ENCODE measurements at places on chromosomes 2 and 18. TPM values are rescaled to one million over a fixed set of nuclear protein-coding genes. Genes with fewer than 3 reads are reported as not detected.

Gene GAREM1
- polyA plus RNA-seq, result 0.69 TPM

DNA sequence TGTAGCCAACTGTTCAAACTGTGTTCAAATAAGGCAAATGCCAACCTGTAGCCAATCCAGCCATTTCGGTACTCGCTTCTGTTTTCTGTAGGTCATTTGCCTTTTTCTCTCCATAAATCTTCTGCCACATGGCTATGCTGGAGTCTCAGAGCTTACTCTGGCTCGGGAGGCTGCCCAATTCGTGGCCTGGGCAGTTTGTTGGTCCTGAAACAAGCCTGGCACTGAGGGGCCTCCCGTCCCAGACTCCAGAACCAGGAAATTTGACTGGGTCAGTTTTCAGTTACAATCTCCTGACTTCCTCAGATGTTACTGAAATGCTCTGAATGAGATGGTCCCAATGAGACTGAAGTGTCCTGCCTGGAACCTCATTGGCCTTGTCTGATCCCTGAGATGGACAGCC is 120.8 kb upstream of the NPAS2 start:
- DNase-seq, result no peak

DNA sequence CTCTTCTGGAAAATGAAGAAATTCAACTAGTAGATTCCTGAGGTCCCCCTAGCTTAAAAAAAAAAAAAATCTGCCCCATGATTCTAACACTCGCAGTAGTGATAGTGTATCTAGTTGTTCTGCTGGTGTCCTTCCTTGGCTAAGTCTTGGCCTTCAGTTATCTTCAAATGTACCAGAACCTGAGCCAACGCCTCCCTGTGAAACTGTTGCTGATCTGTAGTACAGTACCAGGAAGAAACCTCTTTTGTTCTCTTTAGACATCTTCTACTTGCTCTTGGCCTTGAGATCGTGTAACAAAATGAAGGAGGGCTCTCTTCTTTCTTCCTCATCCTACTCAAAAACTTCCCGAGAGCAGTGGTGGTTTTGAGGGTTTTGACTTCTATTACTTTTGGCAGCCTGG is 31.0 kb downstream of the PLEK start:
- no peak for DNase-seq

DNA sequence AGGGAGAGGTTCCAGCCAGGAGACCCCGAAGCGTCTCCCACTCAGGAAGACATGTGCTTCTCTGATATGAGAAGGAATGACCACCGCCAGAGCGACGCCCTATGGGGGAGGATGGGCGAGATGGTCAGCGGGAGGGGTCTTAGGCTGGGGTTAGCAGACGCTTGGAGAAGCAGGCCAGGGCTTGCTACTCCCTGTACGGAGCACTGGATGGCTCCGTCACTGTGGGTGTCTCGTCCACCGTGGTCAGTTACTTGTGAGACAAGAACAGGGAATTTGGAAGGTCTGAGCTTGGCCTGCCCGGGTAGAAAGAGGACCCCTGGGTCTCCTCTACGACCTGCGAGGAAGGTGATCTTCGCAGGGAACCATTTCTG is 39.8 kb downstream of the TMEM18 start:
- no peak for DNase-seq

DNA sequence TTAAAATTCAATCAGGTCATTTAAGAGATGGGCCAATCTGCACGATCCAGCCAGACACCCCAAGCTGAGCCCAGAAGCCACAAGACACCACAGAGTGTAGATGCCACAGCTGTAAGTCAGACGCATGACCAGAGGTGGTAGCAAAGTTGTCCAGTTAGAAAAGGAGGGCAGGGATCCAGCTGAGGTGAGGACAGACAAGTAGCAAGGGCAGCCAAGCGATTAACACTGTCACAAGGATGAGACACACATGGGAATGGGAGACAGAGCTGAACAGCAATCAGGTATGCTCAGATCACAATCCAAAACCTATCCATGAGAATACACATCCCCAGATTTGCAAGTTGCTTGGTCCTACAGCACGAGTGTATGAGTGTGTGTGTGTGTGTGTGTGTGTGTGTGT is 143.4 kb upstream of the STK17B start:
- no peak for DNase-seq

Gene ITPRIPL1
- polyA plus RNA-seq, result 2.6 TPM

DNA sequence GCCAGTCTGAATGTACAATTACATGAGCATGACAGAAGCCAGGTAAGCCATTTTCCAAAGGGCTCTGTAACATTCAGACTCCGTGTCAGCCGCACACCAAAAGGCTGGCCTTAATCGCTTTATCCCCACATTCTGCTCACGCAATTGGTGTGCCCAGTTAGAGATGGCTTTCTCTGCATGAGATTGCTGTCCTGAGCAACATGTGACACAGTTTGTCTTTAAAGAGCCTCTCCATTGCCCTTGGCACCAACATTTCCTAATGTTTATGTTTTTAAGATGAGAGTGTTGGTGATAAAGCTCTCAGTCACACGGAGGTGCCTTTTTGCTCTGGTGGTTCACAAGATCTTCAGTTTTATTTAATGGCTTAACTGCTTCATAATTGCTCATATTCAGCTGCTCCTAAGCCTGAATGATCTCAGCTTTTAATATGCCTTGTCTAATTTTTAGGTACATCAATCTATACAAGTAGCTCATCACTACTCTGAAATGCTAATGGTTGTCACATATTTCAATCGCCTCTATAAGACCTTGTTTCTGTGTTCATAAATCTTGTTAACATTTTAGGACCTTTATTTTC is 164.8 kb upstream of the ACVR2A start:
- no peak for DNase-seq

DNA sequence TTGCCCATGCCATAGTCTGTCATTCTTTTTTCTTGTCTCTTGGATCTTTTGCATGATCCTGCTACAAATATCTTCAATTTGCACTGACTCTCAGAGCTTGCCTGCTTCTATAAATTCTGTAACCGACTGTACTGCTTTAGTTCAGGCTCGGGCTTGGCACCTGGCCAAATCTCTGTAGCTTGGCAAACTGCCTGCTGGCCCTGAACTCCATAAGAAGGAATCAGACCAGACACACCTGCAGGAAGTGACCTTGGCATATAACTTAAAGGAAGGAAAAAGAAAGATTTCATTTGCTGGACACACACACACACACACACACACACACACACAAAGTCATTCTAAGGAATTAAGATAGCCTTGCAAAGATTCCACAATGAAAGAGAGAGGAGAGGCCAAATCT is 291.2 kb upstream of the DDX18 start:
- peak; percentile 5 for DNase-seq

DNA sequence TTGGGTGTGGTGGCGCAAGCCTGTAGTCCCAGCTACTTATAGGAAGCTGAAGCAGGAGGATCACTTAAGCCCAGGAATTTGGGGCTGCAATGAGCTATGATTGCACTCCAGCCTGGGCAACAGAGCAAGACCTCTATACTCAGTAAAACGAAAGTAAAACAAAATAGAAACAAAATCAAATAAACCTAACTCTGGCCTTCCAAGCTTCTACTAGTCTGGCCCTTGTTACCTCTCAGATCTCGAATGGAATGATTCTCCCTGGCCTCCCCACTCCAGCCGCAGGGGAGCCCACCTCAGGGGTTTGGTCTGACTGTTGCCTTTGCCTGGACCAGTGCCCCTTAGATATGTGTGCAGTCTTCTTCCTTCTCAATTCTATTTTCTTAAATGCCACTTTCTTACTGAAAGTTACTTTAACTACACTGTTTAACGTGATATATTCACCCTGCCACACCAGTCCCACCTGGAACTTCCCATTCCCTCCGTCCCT is 160.0 kb upstream of the GCFC2 start:
- no peak for DNase-seq

Gene TMEM17
- 2.0 TPM for polyA plus RNA-seq

Gene YIPF4
- polyA plus RNA-seq, result 4.4 TPM

DNA sequence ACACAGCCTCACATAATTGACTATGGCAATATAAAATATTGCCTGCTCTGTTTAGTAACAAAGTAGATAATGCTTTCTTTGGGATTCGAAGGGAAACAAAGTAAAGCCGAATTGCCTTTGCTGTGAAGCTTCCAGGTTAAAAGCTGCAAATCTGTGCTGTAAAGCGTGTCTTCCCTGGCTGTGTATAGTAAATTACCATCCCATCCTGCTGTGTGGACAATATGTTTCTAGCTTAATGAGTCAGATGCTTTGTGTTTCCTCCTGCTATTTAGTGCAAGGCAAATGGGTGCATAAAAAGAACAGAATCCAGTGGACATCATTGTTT is 265.1 kb downstream of the SOCS6 start:
- DNase-seq, result no peak

Gene IRS1
- polyA plus RNA-seq, result 0.10 TPM

DNA sequence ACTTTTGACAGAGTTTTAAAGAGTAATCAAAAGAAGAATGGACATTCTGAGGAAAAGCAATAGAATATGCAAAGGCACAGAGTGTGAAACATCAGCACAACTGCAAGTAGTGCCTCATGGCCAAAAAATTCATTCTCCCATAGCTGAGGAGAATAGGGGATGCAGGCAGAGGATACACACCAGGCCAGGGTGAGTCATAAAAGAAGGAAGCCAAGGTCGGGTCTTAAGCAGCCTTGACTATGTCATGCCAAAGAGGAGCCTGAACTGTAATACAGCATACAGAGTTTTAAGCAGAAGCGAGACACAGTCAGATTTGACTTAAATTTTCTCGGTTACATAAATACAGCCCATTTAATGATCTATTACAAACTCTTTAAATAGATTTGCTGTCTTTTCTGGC is 165.0 kb downstream of the LNPK start:
- no peak for DNase-seq

Gene ALK
- not detected for polyA plus RNA-seq

- no peak for DNase-seq
Measured at GRCh38 chr2:162011706-162012564, 62.1 kb downstream of the DPP4 start.

DNA sequence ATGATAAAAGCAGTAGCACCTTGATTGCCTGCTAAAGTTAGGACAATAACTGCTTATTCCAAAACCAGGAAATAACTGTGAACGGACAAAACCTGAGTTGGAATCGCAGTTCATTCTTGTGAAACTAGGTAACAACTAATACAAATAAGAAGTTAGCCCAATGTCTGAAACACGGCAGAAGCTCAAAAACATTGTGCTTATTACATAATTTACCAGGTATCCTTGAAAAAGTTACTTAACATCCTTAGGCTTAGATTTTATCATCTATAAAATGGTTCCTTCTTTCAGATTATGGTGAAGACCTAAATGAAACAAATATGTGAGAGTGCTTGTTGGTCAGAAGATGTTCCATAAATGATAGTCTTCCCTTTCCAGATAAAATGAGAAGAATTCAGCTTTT is 32.4 kb downstream of the RTN4 start:
- no peak for DNase-seq

DNA sequence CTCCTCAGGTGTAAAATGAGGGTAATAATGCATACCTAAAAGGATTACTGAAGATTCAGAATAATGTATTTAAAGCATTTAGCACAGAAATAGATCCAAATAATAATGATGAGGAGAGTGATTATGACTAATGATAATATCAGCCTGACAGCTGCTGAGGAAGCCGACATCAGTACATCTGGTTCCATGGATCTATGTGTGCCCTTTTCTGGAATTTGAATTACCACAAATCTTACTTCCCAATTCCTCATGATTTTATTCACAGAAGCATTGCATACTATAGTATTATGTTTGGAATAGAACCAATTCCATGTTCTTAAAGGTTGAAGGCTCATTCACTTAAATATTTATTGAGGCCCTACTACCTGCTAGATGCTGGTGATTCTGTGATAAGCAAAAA is 248.9 kb upstream of the THUMPD2 start:
- no peak for DNase-seq

DNA sequence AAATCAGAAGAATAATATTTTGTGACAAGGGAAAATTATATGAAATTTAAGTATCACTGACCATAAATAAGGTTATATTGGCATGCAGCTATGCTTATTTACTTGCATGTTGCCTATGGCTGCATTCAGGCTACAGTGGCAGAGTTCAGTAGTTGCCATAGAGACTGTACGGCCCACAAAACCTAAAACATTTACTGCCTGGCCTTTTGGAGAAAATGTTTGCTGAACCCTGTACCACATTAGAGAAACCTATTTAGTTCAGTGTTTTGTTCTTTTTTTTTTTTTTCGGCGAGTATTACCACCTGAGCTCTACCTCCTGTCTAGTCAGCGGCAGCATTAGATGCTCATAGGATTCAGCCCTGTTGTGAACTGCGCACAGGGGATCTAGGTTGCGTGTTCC is 163.7 kb downstream of the MCFD2 start:
- no peak for DNase-seq

GRCh38 chr2:5094192-5094591 is 598.0 kb upstream of the SOX11 start:
- DNase-seq, result no peak

DNA sequence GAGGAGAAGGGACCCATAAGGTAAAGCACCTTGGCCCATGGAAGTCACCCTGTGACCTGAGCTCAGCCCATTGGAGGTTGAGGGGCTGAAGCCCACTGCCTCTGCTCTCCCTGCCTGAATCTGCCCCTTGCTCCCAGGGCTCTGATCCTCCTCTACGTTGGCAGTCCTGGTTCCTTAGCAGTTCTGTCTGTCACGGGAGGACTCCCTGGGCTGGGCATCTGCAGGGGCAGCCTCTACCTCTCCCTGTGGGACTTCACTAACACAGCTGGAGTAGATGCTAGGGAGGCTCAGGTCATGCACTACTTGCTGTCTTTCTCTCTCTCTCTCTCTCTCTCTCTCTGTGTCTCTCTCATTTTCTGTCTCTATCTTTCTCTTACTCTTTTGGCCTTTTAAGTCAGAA is 8.7 kb downstream of the GYPC start:
- no peak for DNase-seq

GRCh38 chr2:190718652-190719526 is 70.0 kb downstream of the NAB1 start:
- DNase-seq, result peak; percentile 85

Gene GRP
- not detected for polyA plus RNA-seq

Gene MSH2
- 9.7 TPM for polyA plus RNA-seq

DNA sequence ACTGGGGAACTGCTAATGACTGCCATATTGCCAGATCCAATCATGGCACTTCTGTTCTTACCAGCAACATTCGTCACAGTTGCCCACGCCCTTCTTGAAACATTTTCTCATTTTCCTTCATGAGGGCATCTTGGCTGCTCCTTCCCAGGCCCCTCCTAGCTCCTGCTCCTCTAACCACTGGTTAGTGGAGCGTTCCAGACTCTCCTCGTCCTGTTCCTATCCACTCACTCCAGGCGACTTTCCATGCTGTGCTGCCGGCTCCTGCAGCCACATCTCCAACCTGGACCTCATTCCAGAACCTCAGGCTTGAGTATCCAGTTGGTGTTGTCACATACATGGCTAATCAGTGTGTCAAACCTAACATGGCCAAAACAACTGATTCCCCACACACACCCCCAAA is 1.3 kb upstream of the ADI1 start:
- DNase-seq, result no peak

Gene SERPINB3
- polyA plus RNA-seq, result not detected

GRCh38 chr2:77147153-77147552 is 375.0 kb downstream of the LRRTM4 start:
- no peak for DNase-seq

Gene CROCC2
- not detected for polyA plus RNA-seq

DNA sequence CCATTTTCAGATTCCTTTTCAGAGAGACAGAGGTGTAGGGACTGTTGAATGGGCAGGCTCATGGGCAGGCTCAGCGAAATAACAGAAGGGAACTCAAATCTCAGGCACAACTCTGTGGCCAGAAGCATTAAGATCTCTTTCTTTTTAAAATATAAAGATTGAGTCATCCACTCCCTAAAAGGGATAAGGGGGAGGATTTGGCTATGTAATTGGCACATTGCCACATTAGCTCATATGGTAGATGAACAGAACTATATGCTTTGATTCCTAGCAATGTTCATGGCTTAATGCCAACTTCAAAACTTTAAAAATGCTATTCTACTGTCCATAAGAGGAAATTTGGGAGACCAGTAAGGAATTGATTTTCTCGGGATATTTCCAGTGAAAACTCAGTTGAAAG is 53.8 kb upstream of the SLC5A7 start:
- DNase-seq, result no peak
